ENCODE measurements at places on chromosomes 12 and 14.

GRCh38 chr12:117402363-117402762 is 40.9 kb upstream of the NOS1 start:
- no peak for DNase-seq

GRCh38 chr12:98509063-98509462 is 6.3 kb upstream of the TMPO start:
- no peak for DNase-seq

DNA sequence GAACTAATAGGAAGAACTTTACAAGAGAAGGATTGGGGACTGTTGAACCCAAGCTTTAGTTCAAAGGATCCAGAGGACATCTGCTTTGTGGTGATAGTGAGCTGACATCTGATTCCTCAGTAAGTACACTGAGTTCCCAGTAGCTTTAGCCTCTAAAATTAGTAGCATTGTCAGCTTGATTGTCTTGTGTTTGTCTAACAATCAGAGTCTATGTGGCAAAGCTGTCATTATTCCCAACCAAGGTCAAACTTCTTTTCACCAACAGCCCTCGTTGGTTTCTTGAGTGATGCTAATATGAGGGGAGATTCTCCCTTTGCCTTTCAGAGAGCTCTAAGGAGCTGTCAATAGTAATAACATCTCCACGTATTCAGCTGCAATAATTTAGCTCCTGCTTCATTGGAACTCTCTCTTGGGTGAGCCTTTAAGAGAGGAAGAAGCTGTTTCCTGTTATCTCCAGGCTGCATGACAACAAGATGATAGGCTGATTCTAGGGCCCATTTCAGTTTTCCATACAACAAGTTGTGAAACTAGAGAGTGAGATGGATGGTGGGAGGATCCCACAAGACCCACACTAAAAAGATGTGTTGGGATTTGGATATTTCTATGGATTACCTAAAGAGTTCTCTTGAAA is 46.7 kb downstream of the TGFB3 start:
- DNase-seq = no peak

DNA sequence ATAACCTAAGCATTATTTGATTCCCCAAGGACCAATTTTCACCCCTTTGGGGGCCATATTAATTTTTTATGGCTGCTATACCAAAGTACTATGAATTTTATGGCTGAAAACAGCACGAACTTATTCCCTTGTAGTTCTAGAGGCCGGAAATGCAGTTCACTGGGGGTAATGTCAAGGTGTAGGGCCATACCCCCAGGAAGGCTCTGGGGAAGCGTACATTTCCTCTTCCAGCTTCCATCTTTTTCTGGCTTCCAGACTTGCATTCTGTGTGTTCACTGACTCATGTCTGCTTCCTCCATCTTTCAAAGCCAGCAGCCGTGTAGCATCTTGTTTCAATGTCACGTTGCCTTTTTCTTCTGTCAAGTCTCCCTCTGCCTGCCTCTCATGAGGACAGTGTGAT is 133.5 kb downstream of the BICD1 start:
- no peak for DNase-seq

- no peak for DNase-seq
These were observed 26.2 kb upstream of the CDKN3 start for GRCh38 chr14:54370323-54371198.

DNA sequence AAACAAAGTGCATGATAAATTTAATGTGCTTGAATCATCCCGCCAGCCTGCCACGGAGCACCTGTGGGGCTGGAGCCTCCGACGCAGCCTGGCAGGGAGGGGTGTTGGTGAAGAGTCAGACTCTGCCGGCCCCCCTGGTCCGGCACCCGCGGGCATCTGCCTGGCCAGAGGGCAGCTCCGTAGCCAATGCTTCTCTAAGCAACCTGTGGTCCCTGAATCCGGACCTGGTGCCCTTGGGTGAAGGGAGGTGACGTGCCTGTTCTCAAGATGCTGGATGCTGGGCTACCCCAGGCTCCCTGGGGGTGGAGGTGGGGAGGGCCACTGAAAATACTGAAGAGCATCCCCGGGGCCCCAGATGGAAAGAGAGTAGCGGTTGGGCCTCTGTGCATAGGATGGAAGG is 158.6 kb upstream of the C14orf180 start:
- no peak for DNase-seq

- no peak for DNase-seq
These were observed 890.2 kb downstream of the FLRT2 start for GRCh38 chr14:86420131-86420530.

GRCh38 chr12:3833670-3834310 is 39.4 kb downstream of the PARP11 start:
- no peak for DNase-seq

- peak; percentile 6 for DNase-seq
These were observed 10.2 kb upstream of the EDDM3B start for GRCh38 chr14:20757965-20758364.

GRCh38 chr12:1744932-1745331 is 54.1 kb downstream of the ADIPOR2 start:
- no peak for DNase-seq

- DNase-seq = no peak
These were observed 31.7 kb downstream of the GRIP1 start for GRCh38 chr12:66647034-66647691.

DNA sequence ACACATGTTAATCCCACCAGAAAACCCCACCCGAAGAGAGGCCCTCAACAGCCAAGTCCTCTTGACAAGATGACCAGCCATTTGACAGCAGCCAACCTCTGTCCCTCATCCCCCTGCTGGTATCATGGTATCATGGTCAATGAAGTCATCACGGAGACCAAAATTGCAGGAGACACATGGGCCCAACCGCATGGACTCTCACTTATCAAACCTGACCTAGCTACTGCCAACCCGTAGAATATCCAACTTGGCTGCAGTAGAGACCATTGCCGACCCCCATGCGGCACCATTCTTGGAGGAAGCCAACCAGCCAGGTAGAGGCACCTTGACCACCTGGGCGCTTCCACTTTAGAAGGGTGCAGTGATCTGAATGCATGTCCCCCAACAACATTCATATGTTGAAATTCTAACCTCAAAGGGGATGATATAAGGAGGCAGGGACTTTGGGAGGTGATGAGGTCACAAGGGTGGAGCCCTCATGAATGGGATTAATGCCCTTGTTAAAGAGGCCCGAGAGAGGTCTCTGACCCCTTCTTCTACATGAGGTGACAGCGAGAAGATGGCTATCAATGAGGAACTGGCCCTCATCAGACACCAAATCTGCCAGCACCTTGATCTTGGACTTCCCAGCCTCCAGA is 33.3 kb downstream of the DIO3 start:
- no peak for DNase-seq

- DNase-seq = no peak
These were observed 145.3 kb downstream of the NTF3 start for GRCh38 chr12:5577211-5577612.

DNA sequence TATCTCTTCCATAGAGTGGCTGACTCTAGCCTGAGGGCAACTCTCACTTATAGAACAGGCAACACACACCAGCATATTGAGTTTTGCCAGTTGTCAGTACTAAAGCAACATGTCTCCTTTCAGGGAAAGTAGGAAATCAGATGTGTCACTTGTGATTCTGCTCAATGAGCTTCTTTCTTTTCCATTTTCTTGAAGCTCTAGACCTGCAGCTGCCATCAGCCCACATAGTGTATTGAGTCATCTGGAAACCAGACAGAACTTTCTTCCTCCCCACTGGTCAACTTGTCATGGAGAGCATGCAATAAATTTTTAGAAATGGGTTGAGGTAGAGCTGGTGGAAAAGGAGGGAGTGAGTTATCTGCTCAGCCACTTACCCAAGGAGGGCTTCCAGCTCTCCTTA is 209.0 kb upstream of the PLEKHG7 start:
- DNase-seq = no peak

DNA sequence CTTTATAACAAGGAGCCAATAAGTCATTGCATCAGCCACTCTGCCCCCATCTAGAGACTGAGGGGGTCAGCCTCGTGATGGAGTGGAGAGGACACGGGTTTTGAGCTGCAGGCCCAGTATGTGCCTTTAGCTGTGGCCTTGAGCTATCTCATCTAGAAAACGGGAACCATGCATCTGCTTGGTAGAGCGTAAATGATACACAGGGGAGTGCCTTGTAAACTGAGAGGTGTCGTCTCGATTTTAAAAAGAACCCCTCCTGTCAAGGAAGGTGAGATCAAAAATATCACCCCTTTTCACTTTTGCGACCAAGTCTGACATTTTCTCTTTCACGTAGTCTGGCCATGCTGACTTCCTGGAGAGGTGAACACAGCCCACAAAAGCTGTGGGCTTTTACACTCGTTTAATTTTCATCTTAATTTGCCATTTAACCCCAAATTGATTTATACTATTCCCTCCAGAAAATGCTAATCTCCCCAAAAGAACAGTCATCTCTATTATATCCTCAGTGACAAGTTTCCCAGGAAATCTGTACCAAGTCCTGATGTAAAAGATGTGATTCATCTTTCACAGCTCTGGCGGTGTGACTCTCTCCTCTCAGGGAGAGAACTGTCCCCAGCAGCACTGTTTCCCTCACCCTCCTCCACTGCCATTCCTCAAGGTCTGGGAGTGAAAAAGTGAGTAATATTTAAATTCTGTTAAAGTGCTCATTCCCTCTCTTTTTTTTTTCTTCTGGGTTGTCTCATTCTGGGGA is 30.6 kb downstream of the VCPKMT start:
- DNase-seq = no peak

DNA sequence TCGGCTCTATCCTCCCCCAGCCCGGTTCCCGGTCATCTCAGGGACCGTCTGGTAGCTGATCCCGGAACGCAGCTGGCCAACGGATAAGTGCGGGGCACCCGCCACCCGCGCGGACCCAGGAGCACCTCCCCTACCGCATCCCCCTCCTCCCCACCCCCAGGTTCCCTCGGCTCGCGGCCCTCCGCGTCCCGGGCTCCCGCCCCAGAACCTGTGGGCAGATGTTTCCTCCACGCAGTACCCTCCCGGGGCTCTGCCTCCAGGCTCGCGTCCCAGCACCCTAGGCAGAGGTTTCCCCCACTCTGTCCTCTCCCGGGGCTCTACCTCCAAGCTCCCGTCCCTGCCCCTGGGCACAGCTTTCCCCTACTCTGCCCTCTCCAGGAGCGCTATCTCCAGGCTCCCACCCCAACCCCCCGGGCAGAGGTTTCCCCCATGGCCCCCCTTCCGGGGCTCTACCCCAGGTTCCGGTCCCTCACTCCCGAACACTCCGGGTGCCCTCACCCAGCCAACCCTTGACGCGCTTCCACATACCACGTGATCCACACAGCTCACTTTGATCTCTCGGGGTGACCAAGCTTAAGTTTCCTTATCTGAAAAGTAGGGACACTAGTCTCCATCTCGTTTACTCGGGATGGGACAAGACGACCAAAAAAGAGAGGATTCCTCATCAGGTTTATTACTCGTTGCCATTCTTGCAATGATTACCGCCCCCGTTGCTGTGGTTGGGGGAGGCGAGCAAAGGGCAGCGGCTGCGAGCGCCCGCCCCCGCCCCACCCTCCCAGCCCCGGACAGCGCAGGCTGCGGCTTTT is at the start of gene CCDC38:
TSS of gene CCDC38 (minus strand) at position 91 of the 806 bp plus-strand sequence. CDS start 6,105 bp downstream, outside the sequence.
- DNase-seq = peak; percentile 66

GRCh38 chr12:88225776-88226175 is 83.7 kb downstream of the TMTC3 start:
- DNase-seq = no peak

DNA sequence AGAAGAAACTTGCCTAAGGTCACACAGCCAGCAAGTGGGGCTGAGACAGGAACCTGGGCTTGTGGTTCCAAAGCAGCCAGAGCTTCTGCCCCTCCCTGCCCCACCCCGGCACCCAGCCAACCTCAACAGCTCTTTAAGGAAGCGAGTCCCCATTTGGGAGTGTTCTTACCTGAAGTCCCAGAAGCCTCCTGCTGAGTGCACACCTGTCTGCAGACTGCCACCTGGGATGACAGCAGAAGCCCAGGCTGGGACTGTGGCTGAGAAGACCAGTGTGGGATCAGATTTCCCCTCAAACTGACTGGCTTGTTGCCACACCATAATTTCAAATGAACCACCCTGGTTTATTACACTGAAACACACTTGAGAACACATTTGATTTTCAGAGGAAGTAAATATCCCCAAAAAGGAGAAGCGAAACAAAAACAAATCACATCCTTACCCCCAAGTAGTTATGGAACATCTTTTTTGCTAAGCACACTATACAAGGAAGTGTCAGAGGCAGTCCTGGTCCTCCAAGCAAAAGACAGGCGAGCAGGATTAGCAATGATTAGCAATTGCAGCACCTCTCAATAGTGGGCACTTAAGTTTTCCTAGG is 6.3 kb upstream of the RIN3 start:
- no peak for DNase-seq

DNA sequence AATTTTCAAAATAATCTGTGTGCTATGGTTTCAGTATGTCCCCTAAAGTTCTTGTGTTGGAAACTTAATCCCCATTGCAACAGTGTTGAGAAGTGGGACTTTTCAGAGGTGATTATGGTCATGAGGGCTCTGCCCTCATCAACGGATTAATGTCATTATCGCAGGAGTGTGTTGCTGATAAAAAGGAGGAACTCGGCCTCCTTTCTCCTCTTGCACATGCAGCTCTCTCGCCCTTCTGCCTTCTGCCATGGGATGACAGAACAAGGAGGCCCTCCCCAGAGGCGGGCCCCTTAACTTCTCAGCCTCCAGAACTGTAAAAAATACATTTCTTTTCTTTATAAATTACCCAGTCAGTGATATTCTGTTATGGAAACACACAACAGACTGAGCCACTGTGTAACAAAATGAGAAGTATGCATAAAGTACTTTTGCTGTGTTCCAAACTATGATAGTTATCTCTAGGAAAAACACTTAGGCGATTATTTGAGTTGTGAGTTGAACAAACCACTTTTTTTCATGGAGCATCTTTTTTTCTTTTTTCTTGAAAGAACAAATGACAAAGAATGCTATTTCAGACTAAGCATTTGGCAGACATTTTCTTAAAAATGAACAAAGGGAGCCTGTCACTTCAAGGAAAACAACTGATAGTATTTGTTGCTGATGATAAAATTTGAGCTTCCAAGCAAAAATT is 134.8 kb upstream of the FUT8 start:
- DNase-seq = no peak

GRCh38 chr12:51055060-51055459 is 6.9 kb downstream of the LETMD1 start:
- DNase-seq = no peak

GRCh38 chr14:92789457-92790089 is 4.5 kb upstream of the GOLGA5 start:
- no peak for DNase-seq

- DNase-seq = peak; percentile 85
These were observed 31.2 kb downstream of the TC2N start for GRCh38 chr14:91835920-91836843.

DNA sequence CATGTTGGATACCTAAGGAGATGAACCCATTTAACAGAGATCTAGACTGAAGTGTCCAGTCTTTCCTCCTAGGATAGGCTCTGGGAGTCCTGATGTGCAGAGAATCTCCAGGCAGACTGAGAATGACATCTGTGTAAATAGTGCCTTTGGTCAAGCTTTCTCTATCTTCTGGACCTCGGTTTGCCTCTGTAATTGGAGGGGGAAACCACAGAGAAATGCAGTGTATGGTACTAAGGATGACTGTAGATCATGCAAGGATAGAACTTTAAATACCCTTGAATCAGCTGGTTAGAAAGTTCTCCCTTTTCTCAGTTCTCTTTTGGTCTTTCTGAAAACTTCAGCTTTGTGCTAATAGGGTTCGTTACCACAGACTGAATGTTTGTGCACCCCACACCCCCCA is 112.2 kb downstream of the PTPN11 start:
- DNase-seq = no peak
